ENCODE measurements at places on chromosomes 3 and 15.

- DNase-seq: no peak
Observed at GRCh38 chr3:25046911-25047771, 380.9 kb upstream of the RARB start.

DNA sequence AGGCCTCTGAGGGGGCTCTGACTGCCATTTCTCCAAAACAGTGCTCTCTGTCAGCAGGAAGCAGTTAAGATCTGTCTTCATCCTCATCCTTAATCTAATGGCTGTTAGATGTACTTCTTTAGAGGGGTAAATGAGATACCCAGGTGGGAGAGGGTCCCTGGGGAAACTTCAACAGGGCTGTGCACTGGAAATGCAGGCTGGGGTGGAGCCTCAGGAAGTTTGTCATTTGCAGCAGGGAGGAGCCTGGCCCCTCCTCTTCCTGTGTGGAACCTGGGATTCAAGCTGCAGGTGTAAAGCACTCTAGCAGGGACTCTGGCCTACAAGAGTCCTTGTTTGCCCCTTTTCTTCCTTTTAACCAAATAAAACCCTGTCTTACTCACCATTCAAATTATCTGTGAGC is 1173.6 kb downstream of the OTOL1 start:
- no peak for DNase-seq

DNA sequence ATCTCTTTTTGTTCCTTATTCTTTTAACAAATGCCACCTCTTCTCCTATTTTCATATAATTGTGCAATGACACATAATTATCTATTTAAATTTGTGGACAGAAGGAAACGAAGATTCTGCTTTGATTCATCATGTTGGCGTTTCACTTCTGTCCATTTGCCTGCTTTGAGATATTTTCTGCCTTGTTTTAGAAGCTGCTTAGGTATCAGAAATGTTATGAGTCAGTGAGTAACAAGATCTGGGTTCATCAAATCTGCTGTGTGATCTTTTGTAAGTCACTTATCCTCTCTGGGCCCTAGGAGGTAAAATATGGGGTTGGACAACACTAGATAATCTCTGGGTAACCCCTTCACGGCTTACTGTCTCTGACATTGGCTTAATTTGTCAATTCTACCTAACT is 7.3 kb upstream of the MINDY4B start:
- no peak for DNase-seq

GRCh38 chr15:31503256-31503655 is 176.6 kb downstream of the KLF13 start:
- DNase-seq: no peak

DNA sequence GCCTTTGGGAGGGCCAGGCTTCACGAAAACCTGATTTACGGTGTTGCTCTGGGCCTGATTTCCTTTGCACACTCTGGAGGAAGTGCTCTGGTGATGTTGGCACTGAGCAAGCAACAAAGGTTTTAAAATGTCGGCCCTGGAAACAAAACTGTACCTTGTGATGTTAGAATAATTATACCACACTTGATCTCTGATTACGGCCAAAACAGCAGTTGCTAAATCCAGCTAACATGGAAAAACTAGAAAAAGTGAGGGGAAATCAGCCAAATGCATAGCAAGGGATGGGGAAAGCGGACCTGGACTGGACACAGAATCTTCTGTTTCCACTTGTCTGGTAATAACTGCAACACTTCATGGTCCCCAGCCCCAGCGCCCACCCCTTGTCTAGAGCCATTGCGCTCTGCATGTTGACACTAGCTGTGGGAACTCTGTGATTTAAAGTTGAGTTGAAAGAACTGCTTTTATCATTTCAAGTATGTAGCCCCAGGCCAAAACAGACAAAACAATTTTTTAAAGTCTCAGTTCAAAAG is 120.1 kb downstream of the VGLL4 start:
- DNase-seq: no peak

- no peak for DNase-seq
Observed at GRCh38 chr15:53671545-53671944, 87.9 kb downstream of the WDR72 start.

DNA sequence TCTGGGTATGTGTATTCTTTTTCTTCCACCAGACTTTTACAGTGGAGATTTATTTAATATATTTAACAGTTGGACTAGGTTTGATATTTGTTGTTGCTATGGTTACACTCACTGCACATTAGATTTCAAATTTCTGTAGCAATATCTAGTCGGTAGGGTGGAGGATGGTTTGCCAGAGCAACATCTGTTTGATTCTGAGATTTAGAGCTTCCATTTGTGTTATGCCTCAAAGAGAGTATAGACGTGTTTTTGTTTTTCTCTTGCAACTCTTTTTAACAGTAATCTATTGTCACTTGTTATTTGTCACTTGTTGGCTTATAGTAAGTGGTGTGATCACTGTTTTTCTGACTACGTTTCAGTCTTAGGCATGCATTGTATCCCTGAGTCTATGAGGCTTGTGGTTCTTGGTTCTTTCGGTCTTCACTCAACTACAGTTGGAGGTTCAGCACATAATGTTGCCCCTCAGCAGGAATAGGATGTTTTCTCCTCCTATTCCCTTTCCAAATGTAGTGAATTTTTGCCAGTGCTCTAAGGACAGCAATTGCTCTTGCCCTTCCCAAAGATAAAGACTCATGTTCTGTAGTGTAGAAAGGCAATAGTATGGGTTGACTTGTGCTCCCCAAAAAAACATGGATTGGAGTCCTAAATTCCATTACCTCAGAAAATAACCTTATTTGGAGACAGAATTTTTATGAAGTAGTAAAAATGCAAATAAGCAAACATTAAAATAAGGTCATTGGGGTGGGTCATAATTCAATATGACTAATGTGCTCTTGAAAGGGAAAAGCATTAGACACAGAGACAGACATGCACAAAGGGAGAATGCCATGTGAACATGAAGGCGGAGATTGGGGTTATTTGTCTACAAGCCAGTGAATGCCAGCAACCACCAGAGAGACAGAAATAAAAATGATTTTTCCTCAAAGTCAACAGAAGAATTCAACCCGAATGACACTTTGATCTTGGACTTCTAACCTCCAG is 692.1 kb downstream of the DIPK2A start:
- no peak for DNase-seq

GRCh38 chr3:65723985-65724384 is 314.7 kb downstream of the MAGI1 start:
- no peak for DNase-seq

DNA sequence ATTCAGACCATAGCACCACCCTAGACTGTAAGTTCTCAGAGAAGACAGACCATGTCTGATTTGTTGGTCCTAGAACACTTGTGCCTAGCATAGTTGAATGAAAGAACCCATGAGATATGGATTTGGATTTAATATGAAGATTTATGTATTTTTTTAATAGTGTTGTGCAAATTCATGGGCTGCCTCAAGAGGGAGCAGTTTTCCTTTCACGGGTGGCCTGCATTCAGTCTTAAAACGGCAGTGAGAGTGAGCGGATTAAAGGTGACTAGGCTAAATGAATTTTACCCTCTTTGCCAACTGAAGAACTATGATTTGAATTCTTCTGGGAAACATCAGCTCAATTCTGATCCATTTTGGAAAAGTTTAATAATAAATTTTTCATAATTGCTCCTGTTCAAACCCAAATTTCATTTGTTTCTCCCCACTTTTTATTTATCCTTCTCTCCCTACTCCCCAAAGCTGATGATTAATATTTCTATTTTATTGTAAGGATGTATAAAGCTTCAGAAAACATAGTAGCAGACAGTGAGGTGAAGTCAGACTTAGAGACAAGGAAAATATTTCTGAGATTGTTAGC is 67.3 kb downstream of the MORC1 start:
- DNase-seq: peak; percentile 36

DNA sequence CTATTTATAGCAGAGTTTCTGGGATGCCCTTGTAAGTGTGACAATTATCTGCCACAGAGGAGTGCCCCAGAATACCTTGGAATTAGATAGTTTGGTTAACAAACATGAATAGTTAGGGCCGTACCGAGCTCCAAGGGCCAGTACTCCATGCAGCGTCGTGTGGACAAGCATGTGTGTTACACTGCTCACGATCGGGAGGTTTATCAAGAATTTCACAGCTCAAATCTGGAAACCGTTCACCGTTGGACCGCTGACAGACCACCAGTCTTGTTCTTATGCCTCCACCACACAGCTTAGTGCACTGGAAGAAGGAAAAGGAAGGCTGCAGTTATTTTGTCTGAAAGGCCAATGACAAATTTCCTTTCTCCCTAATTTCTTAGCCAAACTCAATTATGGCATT is 93.7 kb downstream of the ADAMTS9 start:
- DNase-seq: no peak

DNA sequence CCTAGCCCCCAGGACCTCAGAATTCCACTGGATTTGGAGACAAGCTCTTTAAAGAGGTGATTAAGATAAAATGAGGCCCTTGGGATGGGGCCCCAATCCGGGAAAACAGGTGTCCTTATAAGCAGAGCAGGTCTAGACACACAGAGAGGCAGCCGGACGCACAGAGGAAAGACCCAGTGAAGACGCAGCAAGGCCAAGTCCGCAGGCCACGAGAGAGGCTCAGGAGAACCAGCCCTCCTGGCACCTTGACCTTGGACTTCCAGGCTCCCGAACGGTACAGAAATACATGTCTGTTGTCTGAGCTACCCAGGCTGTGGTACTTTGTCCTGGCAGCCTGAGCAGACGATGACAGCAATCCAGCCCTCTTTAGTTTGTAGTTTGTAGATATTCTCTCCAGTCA is 324.5 kb downstream of the OCA2 start:
- no peak for DNase-seq

GRCh38 chr3:59526999-59527398 is 477.2 kb upstream of the CFAP20DC start:
- DNase-seq: no peak

- no peak for DNase-seq
Observed at GRCh38 chr3:173354124-173354523, 43.4 kb upstream of the NLGN1 start.

DNA sequence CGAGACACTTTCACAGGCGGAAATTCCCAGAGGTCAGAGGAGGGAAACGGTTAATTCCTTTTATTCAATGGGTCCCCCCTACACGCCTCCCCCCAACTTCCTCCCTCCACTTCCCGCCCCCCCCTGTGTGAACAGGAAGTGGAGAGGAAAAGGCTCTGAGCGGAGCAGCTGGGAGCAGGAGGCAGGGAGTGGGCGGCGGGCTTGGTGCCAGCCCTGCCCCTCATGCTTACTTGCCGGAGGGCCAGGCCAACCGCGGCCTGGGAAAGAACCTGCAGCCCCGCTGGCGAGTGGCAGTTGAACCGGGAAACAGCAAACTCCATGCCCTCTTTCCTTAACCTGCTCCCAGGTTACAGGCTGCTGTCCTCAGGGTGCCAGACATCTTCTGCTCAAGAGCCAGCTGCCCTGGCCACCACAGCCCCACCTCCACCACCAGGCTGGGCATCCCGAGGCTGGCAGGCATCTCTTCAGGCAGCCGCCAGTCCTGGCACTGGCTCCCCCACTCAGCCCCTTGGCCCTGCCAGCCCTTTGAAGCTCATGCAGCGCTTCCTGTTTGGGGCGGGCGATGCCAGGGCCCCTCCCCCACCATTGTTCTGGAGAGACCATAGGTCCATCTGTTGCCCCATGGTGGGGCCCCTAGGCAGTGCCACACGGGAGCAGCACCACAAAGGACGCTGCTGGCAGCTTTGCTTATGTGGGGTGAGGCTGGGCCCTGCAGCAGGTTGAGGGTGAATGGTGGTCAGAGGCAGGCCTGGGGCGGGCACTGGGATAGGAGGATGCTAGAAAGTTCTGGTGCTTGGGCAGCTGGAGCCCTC is 12.9 kb downstream of the VPS18 start:
- DNase-seq: peak; percentile 43

- DNase-seq: no peak
Observed at GRCh38 chr3:105293441-105293840, 73.3 kb upstream of the ALCAM start.

DNA sequence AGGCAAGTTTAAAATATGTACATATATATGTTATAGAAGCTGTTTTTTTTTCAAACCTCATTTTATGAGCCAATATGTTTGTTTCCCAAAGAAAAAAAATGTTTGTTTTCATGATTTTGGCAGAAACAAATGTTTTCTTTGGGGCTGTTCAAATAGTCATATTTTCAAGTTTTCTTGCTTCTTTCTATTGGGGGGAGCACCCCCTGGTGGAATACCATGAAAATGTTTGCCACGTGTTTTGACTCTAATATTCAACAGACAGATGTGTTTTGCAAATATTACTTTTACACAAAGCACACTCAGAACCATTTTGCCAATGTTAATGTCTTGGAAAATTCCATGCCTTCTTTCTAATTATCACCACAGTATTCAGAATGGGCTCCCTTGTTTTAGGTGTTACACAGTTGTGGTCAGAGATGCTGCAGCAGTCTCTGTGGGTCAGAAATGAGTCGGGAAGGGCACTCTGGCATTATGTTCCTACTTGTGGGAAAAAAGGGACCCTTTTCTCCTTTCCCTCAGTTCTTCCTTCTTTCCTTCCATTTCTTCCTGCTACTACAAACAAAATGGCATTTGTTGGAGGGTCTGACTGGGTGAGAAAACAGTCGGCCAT is 817.0 kb downstream of the TUSC7 start:
- no peak for DNase-seq

DNA sequence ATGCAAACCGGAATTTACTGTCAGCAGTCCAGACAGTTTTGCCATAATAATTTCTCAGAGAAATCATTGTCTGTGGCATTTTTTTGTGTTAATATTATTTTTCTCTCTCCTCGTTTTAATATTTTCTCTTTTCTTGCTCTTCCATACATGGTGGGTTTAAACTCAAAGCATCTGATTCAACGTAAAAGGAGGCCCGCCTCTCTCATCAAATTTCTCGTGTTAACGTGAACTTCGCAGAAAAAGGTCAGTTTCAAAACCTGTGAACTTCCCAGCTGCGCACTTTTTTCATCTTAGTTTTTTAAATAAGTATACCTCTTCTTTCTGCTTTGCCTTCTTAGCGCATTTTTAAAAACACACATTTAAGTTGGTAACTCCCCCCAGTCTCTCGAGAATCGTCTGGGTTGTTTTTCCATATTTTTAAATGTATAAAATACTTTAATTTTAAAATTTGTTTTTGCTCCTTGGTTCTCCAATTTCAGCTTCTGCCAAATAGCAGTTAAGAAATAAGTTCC is 9.1 kb downstream of the SHOX2 start:
- no peak for DNase-seq

DNA sequence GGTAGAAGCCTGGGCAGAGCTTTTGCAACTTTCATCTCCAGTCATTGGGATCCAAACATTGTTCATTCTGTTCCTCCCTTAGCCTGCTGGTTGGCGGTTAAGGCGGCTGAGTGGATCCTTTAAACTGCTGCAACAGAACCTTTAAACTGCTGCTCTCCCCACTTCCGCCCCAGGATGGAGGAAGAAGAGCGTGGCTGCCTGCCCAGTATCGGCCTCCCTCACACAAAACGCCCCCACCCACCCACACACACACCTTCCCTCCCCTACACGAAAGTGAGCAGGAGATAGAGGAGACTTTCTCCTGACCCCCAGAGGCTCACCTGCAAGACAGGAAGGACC is 460 bp upstream of the ZMAT3 start:
- DNase-seq: peak; percentile 59

- no peak for DNase-seq
Observed at GRCh38 chr3:194351080-194351672, at the start of gene CPN2. CPN2 (minus strand) TSS chr3:194351328; CDS start chr3:194342702, 8,626 bp downstream.
